Activated T-cell treated with anti-CD3 and anti-CD28 coated beads, Interleukin-2, amount 50 U/mL, for 1 hour (primary cell): ENCODE measurements at places on chromosomes 11 and 22.

DNA sequence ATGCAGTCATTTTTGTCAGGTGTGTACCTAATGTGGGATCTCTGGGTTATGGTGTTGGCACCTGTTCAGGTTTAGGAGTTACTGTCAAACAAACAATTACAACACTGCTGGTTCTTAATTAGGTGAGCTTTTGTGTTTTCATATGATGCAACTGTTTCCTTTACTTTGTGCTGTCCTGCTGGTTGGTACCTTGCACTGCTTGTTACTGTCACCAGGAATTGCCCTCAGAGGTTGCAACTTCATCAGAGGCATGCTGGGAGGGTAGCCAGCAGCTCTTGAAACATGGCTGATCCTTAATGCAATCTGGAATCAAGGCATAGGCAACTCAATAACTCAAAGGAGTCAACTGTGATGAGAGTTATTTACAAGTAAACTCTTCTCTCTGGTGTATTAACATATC lies 400.3 kb downstream of the MIAT start:
- no peak for DNase-seq

- DNase-seq: no peak
These were observed 178.6 kb downstream of the CNTN5 start for GRCh38 chr11:99199341-99199740.

- DNase-seq: no peak
These were observed 16.0 kb downstream of the KREMEN1 start for GRCh38 chr22:29088809-29089208.

- DNase-seq: no peak
These were observed 1.6 kb downstream of the C11orf87 start for GRCh38 chr11:109423466-109424190.

GRCh38 chr11:72471005-72471898 lies 36.9 kb upstream of the CLPB start:
- DNase-seq: peak; percentile 54

GRCh38 chr22:36281781-36282327 lies 28.9 kb downstream of the APOL1 start:
- DNase-seq: no peak

DNA sequence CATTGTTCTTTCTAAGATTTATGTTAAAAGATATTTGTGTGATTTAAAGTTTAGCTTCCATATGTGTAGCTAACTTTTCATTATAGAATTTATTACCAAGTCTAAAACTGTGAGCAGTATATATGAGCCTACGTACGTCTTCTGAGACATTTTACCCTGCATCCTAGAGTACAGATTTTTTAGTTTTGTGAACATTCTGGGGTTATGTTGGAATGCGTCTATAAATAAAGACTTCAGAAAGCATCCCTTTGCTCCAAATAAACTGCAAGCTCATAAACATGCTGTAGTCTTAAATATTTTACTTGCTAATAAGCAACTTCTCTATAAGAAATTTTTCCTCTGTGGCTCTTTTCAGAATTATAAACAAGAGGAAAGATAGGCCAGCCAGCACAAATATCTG lies 236.5 kb downstream of the DDX10 start:
- no peak for DNase-seq

DNA sequence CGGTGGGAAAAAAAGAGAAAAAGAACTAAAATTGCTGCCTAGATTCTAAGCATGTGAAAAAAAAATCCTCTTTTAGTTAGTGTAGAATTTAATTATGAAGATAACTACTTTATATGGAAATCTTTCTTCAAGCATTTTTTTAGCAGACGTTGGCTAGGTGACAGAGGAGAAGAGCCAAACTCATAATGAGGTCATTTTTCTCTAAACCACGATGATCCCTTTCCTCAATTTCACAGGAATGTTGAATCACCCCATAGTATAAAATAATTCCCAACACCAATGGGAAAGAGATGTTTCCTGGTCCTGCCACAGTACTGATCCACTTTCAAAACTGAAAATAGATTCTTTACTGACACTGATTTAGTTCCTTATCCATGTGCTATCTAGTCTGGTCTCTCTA lies 319.8 kb downstream of the DLG2 start:
- DNase-seq: no peak

GRCh38 chr11:112734207-112734606 lies 227.0 kb upstream of the NCAM1 start:
- no peak for DNase-seq

DNA sequence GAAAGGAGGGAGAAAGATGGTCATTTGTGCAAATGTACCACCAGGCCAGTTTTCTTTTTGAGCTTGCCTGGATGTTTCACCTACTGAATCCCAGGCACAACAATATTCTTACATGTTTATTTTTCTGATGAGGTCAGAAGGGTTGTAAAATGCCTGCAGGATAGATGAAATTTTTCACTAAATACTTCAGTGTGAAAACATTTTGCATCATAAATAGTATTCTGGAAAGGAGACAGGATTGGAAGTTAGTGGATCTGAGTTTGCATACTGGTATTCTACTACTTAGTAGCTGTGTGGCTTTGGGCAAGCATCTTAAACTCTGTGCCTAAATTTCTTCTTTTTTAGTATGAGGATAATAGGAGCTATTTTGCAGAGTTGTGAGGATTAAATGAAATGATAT lies 24.8 kb downstream of the RNF169 start:
- DNase-seq: no peak

GRCh38 chr11:58576887-58577471 lies 1.3 kb upstream of the LPXN start:
- no peak for DNase-seq

- no peak for DNase-seq
These were observed 99.0 kb downstream of the BRD1 start for GRCh38 chr22:49728570-49729271.

DNA sequence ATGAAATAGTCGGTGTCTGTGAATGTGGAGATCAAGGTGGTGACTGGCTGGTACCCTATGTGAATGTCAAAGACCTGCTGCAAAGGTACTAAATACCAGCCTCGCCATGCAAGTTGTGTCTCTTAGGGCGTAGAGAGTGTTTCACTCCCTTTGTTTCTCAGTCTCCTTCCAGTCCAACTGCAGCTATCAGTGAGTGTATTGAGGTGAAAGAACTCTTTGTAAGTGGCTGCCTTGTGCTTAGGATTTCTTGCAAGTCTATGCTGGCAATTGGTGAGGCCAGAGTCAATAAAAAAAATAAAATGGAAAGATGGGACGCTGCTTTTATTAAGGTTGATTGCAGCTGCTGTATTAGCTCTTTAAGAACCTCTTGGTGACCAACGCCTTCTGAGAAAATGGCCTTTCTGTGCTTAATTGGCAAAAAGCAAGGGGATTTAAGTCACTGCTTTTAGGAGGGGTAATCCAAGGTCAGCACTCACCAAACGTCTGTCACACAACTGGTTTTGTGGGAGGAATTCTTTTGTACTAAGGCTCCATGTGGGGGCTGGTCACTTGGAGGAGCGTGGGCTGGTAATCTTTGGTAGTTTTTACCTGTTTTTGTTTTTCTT lies 95.1 kb downstream of the PARVA start:
- DNase-seq: no peak

DNA sequence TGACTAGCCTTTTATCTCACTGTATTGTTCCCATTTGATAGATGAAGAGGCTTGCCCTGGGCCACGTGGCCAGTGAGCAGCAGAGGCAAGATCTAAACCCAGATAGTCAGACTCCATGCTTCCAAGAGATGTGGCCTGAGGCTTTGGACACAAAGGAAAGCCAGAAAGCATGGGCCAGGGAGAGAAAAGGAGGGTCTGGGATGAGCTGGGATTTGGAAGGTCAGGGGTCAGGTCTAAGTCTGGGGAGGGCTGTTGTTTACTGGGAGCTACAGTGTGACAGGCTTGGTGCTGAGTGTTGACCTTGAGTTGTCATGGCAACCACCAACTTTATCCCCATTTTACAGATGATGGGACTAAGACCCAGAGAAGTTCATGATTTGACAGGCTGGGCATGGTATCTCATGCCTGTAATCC lies 2.1 kb downstream of the SLC35E4 start:
- no peak for DNase-seq

GRCh38 chr11:103370076-103370475 lies 260.9 kb downstream of the DYNC2H1 start:
- DNase-seq: no peak

GRCh38 chr11:115707180-115707905 lies 203.1 kb upstream of the CADM1 start:
- DNase-seq: no peak

- DNase-seq: no peak
These were observed 488.7 kb downstream of the JRKL start for GRCh38 chr11:96878299-96879051.

DNA sequence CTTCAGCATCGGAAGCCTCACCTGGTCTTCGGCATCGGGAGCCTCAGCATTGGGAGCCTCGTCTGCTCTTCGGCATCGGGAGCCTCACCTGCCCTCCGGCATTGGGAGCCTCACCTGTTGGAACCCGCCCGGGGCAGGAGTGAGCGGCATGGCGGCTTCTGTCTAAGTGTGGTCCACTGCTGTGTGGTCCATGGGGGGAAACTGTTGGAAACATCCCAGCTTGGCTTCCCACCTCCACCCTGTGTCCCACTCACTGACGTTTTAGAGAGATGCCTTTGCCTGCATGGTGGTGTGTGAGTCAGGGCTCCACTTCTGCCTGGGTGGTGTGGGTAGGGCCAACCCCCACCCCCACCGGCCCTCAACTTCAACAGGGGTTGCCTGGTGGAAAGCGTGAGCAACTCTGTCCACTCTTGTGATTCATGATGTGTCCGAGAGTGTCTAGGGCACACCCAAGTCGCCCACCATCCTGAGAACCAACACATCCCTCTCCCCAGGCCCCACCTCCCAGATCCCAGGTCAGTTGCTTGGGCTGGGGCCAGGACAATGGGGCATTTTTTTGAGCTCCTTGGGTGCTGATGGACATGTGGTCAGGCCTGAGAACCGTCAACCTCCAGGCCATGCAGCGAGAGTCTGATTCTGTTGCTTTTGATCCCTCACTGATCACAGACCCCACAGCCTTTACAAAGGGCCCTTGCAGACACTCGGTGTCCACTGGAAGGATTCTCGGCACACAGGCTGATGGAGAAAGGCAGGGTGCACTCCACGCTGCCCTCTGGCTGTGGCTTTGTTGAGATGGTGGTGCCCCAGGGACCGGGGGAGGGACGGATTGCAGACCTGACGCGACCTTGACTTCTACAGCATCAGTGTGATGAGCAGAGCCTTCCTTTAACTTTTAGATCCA lies 406.7 kb downstream of the TBC1D22A start:
- peak; percentile 2 for DNase-seq

GRCh38 chr11:95711162-95711944 lies 78.2 kb downstream of the FAM76B start:
- no peak for DNase-seq

- no peak for DNase-seq
These were observed 84.5 kb upstream of the CHRM4 start for GRCh38 chr11:46475926-46476545.

DNA sequence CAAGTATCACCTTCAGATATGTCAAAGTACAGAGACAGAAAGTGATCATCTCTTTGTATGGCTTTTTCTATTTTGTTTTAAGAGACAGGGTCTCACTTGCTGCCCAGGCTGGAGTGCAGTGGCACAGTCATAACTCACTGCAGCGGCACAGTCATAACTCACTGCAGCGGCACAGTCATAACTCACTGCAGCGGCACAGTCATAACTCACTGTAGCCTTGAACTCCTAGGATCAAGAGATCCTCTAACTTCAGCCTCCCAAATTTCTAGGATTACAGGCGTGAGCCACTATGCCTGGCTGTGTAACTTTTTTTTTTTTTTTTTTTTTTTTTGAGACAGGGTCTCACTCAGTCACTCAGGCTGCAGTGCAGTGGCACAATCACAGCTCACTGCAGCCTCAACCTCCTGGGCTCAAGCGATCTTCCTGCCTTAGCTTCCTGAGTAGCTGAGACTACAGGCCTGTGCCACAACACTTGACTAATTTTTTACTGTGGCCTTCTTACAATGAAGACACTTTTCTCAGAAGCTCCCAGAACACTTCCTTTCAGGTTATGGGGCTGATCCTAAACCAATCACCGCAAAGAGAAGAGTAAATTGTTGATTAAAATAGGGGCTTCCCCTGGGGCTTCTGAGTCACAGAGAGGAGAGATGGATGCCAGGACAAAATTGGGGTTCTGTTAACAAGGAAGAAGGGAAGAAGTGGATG lies 9.0 kb upstream of the HIKESHI start:
- no peak for DNase-seq

- no peak for DNase-seq
These were observed 71.6 kb downstream of the ST3GAL4 start for GRCh38 chr11:126426820-126427749.

DNA sequence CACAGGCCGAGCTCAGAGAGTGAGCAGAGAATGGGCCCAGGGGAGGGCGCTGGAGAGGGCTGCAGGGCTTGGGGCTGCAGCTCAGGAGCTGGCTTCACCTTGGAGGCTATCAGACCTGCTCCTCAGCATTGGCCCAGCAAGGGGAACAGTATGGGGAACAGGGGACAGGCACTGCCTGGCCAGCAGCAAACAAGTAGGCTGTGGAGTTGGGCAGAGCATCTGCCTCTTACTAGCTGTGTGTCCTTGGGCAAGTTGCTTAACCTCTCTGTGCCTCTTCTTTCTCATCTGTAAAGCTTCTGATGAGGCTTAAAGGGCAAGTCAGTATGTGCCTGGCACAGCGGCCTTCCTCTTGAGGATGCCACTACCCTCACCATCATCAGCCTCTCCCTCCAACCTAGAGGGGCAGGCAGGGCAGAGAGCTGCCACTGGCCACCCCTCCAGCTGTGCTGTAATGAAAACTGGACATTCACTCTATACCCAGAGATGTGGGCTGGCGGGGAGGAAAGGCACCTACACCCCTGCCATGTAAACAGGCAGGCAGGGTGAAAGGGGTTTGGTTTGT lies 7.5 kb upstream of the CDKN1C start:
- DNase-seq: no peak

GRCh38 chr11:119523539-119524157 lies 100.7 kb upstream of the THY1 start:
- no peak for DNase-seq

DNA sequence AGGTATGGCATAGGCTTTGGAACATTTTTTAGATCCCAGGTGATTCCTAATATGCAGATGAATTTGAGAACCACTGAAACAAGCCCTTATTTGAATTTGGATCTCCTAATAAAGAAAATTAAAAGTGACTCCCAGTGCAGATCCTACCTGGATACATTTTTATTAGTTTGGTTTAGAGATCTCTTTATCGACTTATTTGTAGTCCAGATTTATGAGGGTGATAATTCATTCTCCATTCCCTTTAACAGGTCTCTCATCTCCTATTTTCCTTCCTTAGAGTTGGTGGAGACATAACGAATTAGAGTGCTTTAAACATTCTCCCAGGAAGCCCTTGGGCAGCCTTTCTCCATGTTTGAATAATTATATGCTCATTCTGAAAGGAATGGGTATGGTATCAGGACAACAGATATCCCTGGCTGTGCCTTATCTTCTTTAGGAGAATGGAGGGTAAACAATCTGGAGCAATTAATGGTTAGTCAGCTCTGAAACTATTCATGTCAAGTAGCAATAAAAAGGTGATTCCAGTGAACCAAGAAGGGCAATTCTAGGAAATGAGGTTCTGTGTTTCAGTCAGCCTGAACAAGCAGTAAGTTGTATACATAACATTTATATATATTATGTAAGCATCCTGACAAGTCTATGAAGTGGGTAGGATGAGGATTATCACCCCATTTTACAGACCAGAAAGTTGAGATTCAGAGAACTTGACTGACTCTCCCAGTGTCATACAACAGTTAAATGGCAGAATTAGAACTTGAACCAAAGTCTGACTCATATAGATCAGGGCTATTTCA lies 53.9 kb upstream of the RCE1 start:
- no peak for DNase-seq

GRCh38 chr11:67434395-67434881 lies 3.0 kb downstream of the PTPRCAP start:
- DNase-seq: peak; percentile 55
